ENCODE measurements at places on chromosomes 4 and X.

- DNase-seq = no peak
These were observed 104.4 kb upstream of the RAB40AL start for GRCh38 chrX:102832661-102833060.

GRCh38 chr4:126976850-126977632 lies 655.7 kb upstream of the INTU start:
- DNase-seq = no peak

- no peak for DNase-seq
These were observed 129.6 kb upstream of the HCCS start for GRCh38 chrX:10981506-10981905.

DNA sequence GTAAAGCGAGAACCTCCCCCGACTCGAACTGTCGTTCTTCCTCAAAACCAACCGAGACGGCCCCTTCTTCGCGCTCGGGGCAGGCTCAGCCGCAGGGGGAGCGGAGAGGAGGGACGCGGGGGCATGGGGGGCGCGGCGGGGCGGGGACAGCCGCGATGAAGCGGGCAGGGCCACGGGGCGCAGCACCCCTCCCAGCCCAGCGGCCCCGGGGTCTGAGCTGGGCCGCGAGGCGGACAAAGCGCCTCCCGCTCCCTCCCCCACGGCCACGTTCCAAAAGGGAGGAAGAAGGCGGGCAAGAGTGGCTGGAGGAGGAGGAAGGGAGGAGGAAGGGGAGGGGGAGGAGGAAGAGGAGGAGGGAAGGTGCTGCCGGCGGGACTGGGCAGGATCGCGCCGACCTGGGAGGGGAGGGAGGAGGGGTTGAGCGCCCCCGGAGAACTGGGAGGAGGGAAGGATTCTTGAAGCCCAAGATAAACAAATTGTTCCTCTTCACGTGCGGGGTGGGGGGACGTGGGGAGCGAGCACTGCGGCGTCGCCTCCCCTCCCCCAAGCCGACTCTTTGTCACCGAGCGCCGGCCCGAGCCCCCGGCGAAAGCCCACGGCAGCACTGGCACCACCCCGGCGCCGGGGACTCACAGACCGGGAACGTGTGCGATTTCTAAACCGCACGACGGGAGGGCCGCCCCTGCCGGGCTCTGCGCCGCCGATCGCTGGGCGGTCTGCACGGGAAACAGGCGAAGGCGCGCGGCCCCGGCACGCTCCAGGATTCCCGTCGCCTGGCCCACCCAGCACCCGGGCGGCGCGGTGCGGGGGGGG lies 2.9 kb downstream of the MAML3 start:
- peak; percentile 99 for DNase-seq

DNA sequence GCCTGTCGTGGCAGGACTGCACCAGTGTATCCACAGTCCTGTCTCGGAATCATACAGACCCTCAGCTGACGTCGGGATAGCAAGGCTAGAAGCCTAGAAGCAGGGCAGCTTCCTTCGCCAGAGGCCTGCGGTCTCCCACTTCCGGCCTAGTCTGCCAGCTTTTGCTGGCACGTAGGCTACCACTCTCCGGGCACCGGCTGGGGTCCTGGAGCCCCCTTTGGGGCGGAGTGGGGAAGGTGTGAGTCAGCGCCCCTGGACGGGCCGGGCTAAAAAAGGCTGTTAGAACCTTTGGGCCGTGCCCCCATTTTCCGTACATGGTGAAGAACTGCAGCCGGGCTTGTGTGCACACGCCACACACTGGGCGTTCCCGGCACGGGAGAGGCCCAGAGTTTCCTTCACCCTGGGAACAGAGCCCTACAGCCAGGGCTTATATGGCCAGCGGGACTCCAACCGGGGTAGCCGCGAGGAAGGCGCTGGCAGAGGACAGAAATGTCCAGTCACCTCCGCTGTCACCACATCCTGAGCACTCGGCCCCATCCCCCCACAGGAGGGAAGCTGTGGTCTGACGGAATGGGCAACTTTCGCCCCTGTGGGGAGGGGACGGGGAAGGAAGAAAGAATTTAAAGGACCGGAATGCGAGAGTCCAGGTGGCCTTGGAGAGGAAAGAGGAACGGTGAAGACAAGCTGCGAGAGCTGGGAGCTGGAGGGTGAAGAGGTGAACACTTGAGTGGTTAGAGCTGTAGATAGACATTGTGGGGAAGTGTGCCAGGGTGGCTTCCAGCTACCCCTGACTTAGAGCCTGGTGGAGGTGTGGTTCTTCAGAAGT lies 4.6 kb downstream of the MAGIX start:
- DNase-seq = peak; percentile 54

- no peak for DNase-seq
These were observed 225.0 kb downstream of the ADAM29 start for GRCh38 chr4:175143116-175143515.

GRCh38 chr4:111127841-111128240 lies 505.0 kb upstream of the PITX2 start:
- DNase-seq = no peak

GRCh38 chr4:47221721-47222120 lies 190.4 kb downstream of the GABRB1 start:
- DNase-seq = no peak
